Fibroblast of skin of left quadriceps (primary cell): ENCODE measurements at places on chromosomes 11 and 22.

- no peak for DNase-seq
These were observed 7.4 kb upstream of the BLID start for GRCh38 chr11:122123263-122123929.

- DNase-seq = no peak
These were observed 164.0 kb downstream of the TENM4 start for GRCh38 chr11:79276736-79277325.

GRCh38 chr22:36125434-36125833 is 35.1 kb downstream of the APOL3 start:
- no peak for DNase-seq

GRCh38 chr11:76135491-76135890 is 70.8 kb downstream of the WNT11 start:
- DNase-seq = peak; percentile 32

- no peak for DNase-seq
These were observed 115.4 kb downstream of the KCNQ1OT1 start for GRCh38 chr11:2584434-2584811.

DNA sequence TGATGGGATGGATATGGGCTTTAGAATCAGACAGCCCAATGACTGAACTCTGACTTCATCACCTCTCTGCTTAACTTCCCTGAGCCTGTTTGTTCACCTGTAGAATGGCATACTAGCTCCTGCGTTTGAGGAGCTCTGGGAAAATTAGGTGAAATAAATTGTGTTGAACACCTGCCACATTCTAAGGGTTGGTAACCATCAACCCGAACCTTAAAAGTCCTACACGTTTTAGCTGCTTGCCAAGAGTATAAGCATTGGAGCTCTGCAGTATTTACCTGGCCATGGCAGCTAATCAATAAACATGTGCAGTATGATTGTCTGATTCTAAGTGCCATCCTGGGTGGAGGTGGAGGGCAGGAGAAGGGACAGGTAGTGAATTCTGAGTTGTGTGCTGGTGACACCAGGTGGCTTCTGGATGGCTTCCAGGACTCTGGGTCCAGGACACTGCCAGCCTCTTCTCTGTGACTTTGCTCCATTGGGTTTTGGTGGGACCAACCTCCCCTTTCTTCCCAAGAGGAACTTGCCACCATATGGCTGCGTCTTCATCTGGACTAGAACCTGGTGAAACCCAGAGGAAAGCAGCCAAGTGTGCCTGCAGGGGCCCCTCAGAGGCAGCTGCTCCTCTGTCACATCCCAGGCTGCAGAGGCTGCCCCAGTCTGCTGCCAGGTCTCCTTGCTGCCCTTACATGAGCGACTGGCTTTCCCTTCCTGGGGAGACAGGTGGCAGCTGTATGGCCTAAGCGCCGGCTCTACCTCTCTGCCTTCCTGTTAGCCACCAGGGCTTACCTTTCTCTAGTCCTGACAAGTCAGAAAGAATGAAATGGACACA is 85.6 kb downstream of the CACNG2 start:
- no peak for DNase-seq

GRCh38 chr22:46845296-46846149 is 83.1 kb downstream of the TBC1D22A start:
- DNase-seq = no peak

DNA sequence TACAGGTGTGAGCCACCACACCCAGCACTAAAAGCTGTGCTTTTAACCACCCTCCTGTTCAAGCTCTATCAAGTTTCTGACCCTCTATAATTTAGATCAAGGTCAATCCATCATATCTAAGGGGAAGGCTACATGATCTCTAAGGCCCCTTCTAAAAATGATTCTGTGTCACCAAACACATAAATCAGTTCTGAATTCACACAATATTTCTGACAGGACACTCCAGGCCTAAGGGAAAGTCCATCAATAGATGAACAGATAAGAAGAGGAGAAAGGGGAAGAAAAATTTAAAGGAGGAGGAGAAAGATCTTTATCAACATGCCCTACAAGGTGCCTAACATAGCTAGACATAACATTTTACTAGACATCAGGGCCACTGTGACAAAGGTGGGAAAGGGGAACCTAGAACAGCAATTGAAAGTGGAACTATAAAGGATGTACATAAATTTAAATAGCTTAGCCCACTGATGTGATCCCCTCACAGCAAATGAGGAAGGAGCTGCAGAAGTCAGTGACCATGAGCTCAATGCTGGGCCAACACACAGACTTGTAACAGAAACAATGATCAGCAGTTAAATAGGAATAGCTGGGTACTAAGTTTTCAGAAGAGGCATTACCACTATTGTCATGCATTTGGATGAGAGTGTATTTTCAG is 4.7 kb downstream of the PRCP start:
- DNase-seq = no peak

DNA sequence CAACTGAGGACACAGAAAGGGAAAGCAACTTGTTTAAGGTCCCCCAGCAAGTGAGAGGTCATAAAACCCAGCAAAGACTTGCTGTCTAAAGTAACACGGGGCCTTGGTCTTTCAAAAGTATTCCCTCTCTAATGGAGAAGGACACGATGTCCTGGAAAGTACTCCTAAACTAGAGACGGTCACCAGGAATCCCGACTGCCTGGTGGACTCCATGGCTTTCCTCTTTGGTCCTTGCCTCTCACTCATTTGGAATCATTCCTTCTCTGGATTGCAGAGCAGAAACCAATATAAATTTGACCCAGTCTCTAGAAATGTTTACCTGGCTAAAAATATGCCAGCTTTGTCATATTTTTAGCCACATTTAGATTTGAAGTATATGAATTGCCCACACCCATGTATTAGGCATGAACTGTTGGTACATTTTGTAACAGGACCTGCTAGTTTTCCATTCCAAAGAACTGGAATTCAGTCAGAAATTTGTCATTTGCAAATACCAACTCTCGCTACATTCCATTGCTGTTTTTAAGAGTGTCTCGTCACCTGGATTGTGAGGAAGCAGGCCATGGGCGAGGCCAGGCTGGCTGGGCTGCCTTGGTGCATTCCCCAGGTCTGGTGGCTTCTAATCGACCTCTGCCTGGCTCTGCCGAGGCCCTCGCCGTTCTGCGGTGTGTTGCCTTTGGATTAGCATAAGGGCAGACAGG is 12.9 kb downstream of the NAV2 start:
- no peak for DNase-seq

DNA sequence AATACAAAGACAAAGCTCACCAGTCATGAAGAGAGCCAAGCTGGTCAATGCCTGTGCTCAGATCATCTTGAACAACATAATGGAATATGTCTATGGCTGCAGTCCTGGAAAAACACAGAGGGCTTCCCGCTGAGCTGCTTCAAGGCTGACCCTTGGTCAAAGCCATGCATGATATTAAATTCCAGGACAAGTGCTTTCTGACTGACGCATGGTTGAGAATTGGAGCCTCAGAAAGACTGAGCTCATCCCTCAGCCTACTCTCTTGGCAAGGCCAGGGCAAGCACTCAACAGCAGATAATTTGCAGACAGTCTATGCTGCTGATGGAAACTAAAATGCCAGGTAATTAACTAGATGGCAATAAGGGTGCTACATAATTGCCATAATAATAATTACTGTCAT is 89.2 kb downstream of the GALNT18 start:
- no peak for DNase-seq

GRCh38 chr11:66970807-66971442 is 4.2 kb upstream of the C11orf86 start:
- DNase-seq = peak; percentile 99

- DNase-seq = no peak
These were observed 29.6 kb downstream of the EHF start for GRCh38 chr11:34650528-34650927.

DNA sequence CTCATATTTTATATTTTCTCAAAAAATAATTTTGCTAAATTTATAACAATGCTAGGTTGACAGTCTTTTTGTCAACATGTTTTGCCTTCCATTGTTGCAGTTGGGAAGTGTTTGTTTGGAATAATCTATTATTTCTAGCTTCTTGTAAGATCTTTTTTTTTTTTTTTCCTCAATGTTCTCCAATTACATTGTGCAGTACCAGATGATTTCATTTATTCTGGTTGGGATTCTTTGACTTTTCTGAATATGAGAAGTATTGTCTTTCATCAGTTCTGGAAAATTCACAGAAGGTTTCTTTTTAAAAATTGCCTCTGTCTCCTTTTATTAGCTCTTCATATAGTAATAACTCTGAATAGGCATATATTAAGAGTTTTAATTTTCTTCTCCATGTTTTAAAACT is 245.4 kb downstream of the DYNC2H1 start:
- DNase-seq = no peak
